ENCODE measurements at places on chromosomes 2 and 18.

DNA sequence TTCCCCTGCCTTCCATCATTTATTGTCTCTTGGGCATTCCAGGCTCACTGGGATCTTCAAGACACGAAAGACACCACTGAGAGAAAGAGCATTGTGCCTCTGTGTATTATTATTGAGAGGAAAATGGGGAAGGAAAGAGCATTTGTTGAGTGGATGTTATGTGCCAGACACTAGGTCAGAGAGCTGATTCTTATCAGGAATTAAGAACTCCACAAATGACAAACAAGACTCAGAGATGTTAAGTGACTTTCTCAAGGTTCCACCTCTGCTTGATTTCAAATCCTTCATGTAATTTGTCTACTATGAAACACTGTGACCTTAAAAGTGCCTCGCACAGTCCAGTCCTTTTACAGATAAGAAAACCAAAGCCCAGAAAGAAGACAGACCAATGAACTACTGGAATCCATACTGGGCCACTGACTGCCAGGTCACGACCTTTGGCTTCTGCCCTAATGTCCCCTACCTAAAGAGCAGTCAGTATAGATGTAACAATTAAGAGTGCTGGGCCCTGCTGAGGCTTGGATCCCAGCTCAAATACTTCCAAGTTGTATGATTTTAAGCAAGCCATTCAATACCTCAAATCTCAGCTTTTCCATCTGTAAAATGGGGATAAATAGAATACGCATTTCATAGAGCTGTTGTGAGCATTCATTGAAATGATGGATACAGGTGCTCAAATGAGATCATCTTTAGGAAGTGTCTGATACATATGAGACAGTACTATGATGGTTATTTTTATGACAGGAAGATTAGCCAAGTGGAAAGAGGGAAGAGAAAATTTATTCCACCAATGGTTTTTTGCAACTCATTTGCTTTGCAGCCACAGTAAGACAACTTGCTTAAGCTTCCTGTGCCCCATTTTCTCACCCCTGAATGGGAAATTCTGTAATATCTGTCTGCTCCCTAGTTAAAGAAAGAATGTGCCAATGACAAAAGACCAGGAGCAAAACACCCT lies 10.9 kb downstream of the KLF7 start:
- DNase-seq: no peak

DNA sequence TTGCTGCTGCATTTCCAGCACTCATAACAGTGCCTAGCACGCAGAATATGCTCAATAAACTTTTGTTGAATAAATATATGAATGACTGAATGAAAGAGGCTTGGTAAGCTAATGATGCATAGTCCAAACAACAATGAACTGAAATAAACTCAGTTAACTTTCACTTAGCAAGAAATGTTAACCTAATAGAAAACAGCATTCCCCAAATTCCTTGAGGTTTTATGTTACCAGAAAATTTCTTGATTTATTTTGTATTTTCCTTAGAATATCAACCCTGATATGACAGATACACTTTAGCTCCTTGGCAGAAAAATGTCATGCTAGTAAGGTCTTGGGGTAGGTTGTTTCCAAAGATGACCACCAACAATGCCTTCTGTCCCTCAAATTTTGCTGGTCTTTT lies 217.4 kb downstream of the KCNE4 start:
- no peak for DNase-seq

DNA sequence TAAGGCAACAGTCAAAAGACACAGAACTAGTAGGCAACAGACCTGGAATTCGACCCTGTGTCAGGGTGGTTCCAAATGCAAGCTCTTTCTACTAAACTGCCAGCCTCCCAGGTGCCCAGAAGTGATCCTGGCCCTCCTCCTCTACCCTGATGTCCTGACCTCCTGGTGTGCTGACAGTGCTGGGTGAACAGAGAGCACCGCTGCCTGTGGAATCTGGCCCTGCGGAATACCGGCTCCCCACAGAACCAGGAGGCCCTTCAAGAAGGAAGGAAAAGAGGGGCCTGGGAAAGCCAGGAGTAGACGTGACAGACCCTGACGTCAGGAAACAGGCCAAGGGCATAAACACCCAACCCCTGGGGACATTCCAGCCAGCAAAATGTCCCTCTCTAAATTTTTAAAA lies 120.3 kb downstream of the NOL10 start:
- DNase-seq: no peak

- DNase-seq: no peak
These were observed 59.5 kb downstream of the IRS1 start for GRCh38 chr2:226740039-226740648.

- peak; percentile 55 for DNase-seq
These were observed 51.4 kb downstream of the KIF5C start for GRCh38 chr2:148926291-148926961.

DNA sequence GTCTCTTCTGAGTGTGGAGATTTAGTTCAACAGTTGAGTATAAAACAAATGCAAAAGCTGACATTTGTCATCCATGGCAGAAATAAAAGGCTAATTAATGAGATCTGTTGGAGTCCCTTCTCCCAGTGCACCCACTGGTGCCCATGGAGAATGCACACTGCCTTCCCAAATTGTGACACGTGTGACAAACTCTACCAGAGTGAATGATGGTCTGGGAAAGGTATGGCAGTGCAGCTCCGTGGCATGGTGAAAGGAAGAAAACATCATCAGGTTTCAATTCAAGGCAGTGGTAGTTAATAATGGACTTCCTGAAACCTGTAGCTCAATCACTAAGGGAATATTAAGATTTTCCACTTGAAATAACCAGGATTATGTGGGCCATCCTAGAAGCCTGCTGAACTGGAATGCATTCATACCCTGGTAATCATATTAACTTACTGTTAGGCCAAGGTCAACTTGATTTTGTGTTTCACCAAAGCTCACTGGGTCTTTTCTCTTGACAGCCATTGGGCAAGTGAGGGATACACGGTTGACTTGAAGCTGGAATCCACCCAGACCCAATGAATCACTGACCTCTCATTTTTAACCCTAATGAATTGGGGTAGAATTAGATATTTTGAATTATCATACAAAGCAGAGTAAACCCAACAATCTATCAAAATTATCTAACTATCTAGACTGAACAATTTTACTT lies 167.6 kb downstream of the AFF3 start:
- no peak for DNase-seq

Data from activated naive CD4-positive, alpha-beta T cell treated with Interleukin-2 at 50 U/mL for 16 hours (primary cell).